ENCODE measurements at places on chromosomes 13 and 19.
A peak's percentile ranks its signal among the peaks of the same experiment; 100 is the strongest.

- no peak for DNase-seq
These were observed 298.8 kb downstream of the SHISA2 start for GRCh38 chr13:25752957-25753551.

DNA sequence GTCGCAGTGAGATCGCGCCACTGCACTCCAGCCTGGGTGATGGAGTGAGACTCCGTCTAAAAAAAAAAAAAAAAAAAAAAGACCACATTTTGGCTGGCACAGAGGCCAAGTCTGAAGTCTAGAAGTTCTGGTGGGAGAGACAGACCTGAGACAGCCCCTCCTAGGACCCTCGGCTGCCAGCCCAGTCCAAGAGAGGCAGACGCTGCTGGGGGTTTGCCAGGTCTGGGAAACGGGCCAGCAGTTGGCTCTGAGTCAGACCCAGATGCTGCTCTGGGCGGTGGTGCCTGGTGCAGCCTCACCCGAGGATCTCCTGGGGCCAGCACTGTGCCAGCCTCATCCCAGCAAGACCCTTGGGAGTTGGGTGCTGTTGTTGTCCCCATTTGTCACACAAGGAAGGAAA is 5.8 kb downstream of the FCHO1 start:
- no peak for DNase-seq

- no peak for DNase-seq
These were observed 147.3 kb downstream of the KCNRG start for GRCh38 chr13:50162567-50162966.

DNA sequence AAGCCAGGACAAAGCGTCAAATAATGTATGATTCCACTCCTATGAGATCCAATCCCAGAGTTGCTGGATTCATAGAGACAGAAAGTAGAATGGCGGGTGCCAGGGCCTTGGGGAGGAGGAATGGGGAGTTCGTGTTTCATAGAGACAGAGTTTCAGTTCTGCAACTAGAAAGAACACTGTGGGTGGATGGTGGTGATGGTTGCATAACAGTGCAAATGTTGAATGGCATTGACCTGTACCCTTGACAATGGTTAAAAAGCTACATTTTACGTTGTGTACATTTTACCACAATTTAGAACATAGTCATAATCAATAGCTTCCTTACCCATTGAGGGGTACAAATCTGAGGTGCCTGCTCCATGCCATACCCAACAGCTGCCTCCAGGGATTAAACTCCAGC is 33.4 kb downstream of the MBD3L2B start:
- DNase-seq = no peak

GRCh38 chr13:90455823-90456222 is 891.7 kb upstream of the MIR17HG start:
- DNase-seq = no peak

GRCh38 chr19:43485951-43486350 is 18.6 kb downstream of the PHLDB3 start:
- DNase-seq = no peak

DNA sequence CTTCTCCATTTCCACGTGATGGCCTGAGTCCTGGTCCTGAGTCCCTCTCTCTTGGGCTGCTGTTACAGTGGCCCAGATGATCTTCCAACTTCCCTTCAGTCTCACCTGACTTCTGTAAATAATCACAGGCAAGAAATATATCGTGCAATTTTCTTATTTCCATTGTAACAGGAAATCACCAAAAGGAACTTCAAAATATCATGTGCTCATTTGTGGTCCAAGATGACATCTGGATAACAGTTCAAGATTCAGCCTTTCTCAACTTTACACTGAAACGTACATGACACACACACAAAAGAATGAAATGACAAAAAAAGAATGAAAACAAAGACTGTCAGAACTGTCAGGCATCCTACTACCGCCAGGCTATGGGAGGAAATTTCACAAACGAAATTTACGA is 22.0 kb upstream of the RAP2A start:
- DNase-seq = no peak

DNA sequence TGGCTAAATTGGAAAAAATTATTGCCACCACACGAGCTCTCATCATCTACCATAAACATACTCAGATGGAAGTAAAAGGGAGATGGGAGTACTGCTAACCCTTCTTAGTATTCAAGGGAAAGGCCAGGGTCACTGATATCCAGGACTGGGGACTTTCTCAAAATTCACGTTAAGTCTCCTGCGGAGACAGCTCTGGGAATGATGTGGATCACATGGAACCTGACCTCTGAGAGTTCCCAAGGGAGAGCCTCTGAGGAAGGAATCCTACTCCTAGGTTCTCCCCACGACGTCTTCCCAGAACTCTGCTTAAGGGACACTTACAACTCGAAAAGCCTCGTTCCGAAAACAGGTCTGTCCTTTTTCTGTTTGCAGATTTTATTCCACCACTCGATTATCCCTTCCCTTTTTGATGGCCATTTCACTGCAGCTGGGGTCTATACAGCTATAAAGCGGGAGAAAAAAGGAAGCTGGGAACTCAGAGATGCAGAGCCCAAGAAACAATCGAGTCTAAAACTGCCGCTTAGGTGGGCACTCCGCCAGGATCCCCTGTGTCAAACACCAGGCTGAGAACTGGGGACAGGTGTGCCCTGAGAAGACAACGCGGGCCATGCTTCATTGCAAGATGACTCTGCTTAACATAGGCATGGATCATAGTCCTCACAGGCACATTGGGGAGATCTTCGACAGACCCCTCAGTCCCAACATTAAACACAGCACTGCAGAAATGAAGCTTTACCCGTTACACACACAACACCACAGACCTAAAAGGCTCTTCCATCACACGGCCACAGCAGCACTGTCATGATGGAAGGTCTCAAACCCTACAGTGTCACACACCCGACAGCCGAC is 823 bp upstream of the ZNF567 start:
- DNase-seq = no peak

DNA sequence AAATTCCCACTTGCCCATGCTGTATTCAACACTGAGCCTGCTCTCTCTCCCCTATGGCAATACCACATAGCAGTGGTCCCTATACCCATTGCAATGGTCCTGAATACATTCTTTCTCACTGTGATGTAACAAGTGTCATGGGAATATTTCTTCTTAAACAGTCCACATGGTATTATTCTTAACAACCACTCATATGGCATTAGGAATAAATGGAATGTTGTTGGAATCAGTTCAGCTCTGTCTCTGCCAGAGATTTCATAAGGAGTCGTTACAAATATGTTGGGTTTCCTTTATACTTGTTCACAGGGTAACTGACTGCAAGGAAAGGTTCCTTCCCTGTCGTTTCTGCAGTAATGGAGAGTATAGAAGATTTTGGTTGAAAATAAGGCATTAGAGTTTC is 128.3 kb upstream of the SPATA13 start:
- DNase-seq = no peak

- no peak for DNase-seq
These were observed 30.8 kb upstream of the USE1 start for GRCh38 chr19:17184371-17184841.

DNA sequence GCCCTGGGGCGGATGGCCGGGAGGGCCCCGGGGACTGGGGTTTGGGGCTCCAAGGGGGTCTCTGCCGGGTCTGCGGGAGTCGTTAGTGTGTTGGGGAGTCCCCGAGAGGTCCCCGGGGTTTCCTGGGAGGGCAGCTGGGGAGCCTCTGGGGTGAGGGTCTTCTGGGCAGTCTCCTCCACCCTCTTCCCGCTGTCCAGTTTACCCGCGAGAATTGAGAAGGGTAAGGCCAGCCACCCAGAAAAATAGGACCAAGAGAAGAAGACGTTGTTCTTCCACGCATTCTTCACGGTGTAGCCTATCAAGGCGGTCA is 1.0 kb upstream of the ETFB start:
- no peak for DNase-seq

DNA sequence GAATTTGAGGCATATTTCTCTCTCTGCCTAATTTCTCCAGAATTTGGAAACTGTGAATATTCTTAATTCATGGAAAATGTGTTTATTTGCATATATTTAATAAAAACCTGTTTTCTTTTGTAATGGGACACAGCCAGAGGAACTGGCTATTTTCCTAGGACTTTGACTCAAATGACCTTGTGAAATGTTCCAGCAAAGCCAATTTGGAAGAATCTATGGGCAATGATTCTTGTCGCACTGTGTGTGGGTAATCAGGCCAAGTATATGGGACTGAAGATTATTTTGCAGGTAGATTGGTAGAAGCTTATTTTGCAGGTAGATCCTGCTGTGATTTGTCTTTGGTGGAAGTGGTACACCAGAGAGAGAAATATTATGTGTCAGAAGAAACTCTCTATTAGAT is 38.8 kb downstream of the SUCLA2 start:
- no peak for DNase-seq

GRCh38 chr13:45280011-45280410 is 61.0 kb downstream of the TPT1 start:
- DNase-seq = no peak

DNA sequence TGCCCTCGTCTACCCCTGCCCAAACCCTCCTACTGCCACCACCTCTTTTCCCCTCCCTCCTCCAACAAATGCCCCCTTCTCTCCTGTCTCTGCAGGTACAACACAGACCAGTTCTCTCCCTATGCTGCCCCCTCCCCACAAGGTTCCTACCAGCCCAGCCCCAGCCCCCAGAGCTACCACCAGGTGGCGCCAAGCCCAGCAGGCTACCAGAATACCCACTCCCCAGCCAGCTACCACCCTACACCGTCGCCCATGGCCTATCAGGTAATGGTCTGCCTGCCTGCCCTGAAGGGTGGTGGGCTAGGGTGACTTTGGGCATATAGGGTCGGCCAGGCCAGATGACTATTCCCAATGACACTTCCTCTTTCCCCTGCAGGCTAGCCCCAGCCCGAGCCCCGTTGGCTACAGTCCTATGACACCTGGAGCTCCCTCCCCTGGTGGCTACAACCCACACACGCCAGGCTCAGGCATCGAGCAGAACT is 6.5 kb upstream of the TIMM50 start:
- DNase-seq = peak; percentile 27

GRCh38 chr19:405121-405965 is 3.6 kb downstream of the C2CD4C start:
- DNase-seq = no peak

Data from stimulated activated CD8-positive, alpha-beta memory T cell treated with anti-CD3 and anti-CD28 coated beads, Interleukin-15, amount 100 ng/mL, for 4 hours (primary cell).